ENCODE measurements at places on chromosomes 12 and 14.

DNA sequence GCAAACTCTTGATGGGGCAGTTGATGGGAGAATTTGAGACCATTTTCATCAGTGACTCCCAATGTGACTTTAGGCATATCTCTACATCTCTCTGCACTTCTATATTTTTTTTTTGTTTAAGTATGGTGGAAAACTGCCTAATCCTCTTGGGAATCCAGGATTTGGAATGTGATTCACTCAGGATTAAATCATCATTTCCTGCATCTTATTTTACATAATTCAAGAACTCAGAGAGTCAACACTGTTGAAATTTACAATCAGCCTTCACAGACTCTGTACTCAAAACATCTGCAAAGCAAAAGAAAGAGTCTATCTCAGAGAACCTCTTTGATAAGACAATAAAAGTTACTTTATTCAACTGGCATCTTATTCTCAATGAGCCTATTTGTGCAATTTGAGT, 260.7 kb upstream of the NOS1 start:
- no peak for DNase-seq

DNA sequence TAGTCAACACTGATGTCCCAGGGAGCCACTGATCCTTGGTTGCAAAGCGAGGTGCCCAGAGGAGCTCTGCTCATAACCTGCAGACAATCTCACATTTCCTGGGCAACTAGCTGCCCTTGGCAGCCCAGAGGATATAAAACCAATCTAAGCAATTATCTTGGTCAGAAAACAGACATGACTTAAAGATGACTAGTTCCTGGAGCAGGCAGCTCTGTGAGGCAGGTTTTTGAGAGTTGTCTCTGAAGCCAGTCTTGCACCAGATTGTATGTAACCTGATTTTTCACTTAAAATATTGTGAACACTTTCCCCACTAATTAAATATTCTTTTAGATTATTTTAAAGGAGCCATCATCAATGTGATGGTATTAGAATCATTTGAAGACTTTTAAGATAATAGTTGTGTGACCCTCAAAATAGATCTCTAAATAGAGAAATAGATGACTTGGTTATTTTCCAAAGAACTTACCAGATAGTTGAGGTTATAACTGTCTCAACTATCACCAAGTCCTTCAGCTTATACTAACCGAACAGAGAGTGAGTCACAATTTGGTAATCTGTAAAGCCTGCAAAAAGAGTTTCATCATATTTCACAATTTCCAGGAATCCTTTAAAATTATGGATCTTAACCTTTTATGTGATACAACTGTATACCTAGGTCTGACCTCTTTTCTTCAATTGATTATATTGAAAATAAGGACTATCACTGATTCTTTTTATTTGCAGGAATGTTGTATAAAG, 75.9 kb downstream of the LIN7A start:
- DNase-seq: no peak

DNA sequence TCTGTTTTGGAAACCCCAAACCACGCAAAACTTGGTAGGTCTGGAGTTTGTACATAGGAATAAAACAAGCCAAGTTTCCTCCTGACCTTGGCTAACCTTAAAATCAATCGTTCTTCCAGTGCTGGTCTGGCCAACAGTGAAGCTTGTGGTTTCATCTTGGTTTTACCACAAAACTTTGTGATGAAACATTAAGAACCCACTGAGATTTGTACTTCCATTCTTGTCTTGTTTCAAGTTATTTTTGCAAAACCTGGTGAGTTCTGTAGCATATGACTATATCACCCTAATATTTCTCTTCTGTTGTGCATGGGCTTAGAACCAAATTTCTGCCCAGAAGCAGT, 26.4 kb downstream of the SIX1 start:
- no peak for DNase-seq

GRCh38 chr14:77184396-77185092, 2.9 kb downstream of the TMEM63C start:
- DNase-seq: no peak

GRCh38 chr12:93032758-93033157, 103.7 kb upstream of the EEA1 start:
- no peak for DNase-seq

DNA sequence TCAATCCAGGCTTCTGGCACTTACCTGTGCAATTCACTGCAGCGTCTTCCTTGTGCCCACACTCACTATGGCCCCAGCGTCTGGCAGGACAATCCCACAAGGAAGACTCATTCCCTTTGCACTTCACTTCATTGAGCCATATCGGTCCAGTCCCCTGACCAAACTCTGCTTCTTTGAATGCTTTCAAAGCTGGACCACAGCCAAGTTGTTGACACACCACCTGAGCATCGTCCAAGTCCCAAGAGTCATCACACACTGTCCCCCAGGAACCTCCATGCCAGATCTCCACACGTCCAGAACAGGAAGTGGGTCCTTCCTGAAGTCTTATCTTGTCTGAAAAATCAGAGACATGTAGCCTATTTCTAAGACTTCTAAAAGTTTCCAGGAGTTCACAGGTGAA, 20.2 kb downstream of the CD163 start:
- no peak for DNase-seq

- DNase-seq: no peak
Measured at GRCh38 chr12:98679611-98680005, 34.5 kb downstream of the APAF1 start.

DNA sequence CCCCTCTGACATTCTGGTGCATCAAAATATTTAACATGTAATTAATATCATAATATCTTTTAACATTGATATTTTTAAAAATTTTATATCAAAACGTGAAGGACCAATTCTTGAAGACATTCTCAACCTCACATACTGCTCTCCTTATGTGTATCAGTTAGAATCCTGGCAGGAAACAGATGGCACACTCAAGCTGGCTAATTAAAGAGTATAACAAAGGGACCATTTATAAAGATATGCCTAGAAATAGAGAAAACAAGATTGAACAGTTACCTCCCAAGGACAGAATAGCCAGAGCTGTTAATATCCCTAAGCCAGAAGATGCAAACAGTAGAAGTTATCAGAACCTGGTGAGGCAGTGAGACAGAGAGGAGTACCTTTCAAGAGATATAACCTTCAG, 368.7 kb downstream of the NELL2 start:
- DNase-seq: no peak

DNA sequence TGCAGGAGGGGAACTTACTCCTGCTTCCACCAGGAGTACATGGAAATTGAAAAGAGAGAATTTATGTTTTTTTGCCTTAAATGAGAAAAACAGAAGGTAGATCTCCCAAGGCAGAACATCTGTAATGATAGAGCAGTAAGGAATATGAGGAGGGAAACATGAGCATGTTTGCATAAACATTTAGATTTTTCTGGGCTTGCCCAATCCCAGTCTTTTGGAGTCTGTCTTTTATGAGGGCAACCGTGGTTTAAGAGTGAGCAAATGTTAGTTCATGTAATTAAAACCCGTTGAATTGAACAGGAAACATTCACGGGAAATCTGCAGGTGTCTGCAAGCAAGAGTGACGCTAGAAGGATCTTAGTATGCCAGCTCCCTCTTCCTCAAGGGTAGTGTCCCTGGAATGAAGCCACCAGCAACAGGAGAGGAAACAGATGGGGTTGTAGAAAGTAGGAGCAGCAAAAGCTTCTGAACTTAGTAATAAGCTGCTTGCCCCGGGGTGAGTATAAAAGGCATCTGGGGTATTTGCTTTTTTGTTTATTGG, 79.3 kb downstream of the ARF6 start:
- DNase-seq: peak; percentile 33

DNA sequence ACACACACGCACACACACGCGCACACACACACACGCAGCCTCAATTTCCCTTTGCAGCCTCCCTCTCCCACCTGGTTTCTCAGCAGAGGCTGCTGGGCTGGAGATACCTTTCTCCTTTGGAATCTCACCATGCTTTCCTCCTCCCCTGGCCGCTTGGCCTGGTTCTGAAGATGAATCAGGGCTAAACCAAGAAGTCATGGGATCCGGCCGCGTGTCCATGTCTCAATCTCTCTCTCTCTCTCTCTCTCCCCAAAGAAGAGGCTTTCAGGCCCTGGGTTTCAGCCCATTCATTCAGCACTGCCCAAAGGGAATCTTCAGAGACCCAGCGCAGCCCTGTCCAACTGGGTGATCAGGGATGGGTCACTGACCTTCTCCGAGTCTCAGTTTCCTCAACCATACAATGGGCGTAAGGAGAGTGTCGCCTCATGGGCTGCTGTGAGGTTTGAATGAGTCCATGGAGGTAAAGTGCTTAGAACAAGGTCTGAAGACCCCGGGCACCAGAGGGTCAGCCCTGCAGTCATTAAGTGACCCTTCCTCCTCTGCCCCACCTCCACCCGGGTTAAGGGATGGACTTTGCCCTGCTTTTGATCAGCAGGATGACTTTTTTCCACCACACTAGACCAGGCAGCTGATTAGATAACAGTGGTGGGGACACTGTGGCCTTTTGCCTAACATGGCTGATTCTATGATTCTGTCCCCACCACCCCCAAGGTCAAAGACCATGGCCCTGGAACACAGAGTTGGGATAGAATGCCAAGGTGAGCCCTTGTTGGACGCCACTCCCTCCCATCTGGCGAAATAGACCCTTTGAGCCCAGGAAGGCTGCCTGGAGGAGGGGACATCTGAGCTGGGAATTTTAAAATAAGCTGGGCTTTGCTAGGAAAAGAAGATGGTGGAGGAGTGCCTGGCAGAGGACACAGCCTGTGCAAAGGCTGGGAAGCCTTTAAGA, 42.1 kb downstream of the SCARB1 start:
- no peak for DNase-seq

DNA sequence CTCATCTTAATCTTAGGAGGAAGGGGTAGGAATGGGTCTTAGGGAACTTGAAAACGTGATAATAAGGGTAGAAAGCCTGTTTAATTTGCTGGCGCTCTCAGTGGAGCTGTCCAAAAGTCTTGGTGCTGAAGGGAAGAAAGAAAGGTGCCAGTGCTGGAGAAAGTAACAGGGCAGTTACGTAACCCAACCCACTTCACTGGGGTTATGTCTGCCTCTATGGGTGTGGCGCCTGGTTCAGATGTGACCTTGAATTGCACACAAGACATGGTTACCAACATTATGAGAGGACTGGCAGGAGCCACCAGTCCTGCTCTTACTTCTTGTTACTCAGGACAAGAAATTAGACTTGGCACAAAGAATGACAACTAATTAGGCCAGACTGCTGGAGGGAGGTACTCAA, 18.6 kb upstream of the GPATCH2L start:
- peak; percentile 13 for DNase-seq

DNA sequence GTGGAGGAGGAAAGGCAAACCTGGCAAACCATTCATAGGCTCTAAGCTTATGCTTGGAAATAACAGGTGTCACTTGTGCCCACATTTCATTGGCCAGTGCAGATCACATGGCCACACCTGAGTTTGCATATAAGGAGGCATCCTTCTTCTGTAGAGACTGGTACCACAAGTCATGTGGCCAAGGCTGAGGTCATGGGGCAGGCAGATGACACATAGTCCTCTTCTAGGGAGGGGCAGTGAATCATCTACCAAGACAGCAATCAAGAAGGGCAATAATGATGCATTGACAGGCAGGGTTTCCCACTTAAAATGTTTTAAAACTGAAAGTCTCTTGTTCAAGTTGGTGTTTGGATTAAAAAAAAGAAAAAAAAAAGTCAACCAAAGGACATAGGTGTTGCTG, 77.3 kb downstream of the DAAM1 start:
- DNase-seq: no peak

- DNase-seq: no peak
Measured at GRCh38 chr12:52268212-52268611, 6.2 kb upstream of the KRT86 start.

DNA sequence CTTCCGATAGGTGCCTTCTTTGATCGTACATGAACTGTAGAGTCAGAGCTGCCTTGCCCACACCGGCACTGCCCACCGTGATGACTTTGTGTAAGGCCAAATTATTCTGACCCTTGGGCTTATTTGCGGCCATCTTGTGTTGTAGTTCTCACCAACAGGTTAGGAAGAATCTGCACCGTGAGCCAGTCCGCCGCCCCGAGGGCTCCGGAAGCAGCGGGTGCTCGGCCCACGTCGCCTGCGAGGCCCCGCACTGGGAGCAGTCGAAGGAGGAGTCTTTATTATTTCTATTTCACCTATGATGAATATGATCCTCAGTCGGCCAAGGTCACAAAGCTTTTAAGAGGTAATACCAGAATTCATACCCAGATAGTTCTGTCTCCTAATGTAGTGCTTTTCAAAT, 70.6 kb upstream of the SYT1 start:
- no peak for DNase-seq

- no peak for DNase-seq
Measured at GRCh38 chr12:97160277-97160676, 253.2 kb downstream of the NEDD1 start.

- DNase-seq: no peak
Measured at GRCh38 chr12:116314477-116314876, 37.0 kb upstream of the MED13L start.

GRCh38 chr12:67045650-67046049, 223.5 kb upstream of the CAND1 start:
- no peak for DNase-seq
